ENCODE measurements at places on chromosomes 13 and 19. TPM values are rescaled to one million over a fixed set of nuclear protein-coding genes. Genes with fewer than 3 reads are reported as not detected.

DNA sequence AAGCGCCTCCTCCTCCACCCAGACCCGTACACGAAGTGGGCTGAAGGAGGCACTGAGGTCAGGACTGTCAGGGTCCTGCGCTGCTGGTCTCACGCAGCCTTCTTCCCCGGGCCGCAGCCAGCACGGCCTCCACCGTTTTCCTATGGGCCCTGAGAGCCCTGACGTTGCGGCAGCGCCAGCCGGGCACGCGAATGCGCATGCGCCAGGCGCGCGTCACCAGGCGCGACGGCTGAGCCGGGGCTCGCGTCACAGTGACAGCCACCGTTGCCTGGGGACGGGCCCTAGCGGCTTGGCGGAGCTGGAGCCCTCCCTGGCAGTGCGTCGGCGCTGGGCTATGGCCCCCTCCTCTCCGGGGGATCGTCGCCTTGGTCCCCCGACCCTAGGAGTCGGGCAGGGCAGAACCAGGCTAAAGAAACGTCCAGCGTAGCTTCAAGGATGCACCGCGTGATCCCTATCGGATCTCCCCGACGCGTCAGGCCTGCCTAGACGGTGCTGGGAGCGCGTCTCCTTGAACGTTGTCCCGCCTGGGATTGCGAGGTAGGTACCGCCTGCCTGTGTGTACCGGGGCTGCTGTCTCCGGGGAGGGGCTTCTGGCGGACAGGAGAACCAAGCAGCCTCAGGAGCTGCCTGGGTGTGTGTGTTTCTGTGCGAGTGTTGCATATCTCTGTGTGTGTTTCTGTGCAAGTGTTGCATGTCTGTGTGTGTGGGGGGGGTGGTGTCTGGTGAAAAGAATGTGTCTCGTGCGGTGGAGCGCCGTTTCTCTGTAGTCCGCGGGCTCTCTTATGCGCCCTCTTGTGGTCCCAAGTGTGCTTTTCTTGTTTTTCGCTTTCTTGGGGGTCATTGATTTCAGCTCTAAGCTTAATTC lies 43.2 kb downstream of the ZNF571 start:
- peak; percentile 65 for DNase-seq

GRCh38 chr19:13303381-13304129 lies 153.3 kb downstream of the IER2 start:
- no peak for DNase-seq

DNA sequence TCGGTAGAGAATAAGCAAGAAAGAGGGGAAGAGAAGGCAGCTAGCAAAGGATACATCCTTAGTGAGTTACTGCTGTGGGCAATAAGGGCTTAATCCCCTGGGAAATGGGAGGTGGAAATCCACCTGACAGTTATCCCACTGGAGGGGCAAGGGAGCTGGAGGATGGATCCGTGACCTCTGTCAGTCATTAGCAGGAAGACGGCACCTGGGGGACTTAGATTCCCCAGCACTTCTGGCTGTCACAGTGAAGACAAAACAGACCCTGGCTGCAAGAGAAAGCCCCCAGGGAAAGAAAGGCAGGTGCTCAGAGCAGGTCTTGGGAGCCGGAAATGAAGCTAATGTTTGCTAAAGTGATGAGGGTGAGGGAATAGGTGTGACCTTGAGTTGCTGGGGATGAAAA lies 70.4 kb upstream of the MRI1 start:
- no peak for DNase-seq

GRCh38 chr19:12800466-12800770 lies 1.2 kb downstream of the PRDX2 start:
- DNase-seq: no peak

GRCh38 chr13:33610438-33611120 lies 207.4 kb upstream of the RFC3 start:
- no peak for DNase-seq

DNA sequence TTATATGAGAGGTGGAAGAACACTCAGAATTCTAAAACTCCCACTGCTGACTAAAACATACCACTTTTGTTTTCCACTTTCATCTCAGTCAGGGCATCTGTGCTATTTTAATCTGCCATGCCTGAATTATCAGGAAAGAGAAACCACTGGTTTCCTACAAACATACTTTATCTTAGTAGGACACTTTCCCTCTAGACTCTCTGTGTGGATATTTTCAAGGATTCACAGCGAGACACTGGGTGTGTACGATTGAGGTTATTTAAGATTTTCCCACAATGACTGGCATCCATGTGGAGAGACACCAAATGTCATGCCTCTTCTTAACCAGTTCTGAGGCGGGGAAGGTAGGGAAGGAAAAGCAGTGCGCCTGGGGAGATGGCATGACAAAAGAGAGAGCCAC lies 212.2 kb downstream of the ENOX1 start:
- DNase-seq: no peak

GRCh38 chr13:39874331-39875053 lies 219.0 kb downstream of the COG6 start:
- peak; percentile 12 for DNase-seq

DNA sequence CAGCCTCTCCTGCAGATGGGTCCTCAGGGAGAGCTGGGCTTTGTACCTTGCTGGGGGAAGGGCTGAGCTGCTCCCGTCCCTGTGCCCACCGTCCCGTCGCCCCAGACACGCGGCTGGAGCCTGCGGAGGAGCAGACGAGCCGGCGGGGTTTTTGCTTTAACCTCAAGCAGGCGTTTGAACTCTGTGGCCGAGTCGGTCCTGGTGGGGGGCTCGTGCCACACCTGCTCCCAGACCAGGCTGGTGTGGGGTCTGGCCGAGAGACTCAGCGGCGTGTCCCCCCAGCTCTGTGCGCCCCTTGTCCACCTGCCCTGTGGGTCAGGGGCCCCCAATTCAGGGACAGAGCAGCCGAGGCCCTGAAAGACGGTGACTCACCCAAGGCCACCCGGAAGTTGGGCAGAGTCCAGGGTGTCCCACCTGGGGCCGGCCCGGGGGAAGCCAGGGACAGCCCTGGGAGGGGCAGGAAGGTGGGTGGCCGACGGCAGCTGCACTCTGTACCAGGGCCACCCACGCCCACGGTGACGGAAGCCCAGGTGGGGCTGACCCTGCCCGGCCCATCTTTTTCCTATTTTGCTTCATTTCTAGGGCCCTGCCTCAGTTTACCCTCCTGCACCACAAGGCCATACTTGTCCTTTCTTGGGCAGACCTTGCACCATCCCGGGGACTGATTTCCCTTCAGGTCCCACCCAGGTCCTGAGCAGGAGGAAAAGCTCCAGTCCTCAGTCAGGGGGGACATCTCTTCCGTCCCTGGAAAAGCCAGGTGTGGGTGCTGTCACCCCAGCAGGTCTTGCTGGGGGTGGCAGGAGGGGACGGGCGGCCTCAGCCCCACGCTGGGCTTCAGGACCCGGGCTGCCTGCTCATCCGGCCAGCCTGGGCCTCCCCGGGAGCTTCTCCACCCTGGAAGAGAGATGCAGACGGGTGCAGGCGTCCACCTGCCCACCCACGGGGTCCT lies 5.3 kb downstream of the EFNA2 start:
- no peak for DNase-seq

Gene MATK
- 1.8 TPM for polyA plus RNA-seq

DNA sequence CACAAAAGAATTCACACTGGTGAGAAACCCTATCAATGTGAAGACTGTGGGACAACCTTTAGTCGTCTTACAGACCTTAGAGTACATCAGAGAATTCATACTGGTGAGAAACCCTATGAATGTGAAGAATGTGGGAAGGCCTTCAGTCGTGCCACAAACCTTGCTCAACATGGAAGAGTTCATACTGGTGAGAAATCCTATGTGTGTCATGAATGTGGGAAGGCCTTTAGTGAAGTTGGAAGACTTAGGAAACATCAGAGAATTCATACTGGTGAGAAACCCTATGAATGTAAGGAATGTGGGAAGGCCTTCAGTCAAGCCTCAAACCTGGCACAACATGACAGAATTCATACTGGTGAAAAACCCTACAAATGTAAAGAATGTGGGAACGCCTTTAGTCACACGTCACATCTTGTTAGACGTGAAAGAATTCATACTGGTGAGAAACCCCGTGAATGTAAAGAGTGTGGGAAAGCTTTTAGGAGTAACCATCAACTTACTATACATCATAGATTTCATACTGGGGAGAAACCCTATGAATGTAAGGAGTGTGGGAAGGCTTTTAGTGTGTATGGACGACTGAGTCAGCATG lies 24.0 kb upstream of the ZNF573 start:
- DNase-seq: no peak

DNA sequence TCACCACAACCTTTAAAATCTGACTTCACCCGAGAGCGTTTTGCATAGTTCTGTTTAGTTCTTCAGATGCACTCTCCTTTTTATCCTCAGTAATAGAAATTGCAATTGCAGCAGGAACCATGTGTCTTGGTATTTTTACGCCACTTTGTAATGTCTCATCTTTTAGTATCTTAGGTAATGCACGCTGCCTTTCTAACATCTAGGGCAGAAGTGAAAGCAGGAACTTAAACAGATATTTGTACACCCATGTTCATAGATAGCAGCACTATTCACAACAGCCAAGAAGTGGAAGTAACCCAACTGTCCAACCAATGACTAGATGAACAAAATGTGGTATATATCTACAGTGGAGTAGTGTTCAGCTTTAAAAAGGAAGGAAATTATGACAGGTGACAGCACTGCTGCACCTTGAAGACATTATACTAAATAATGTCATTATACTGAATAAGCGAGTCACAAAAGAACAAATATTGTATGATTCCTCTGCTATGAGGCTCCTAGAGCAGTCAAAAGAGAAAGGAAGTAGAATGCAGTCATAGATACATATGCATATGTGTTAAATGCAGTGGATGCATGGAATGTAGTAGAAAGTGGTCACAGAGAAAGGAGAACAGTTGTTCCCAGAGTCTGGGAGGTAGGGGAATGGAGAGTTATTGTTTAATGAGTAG lies 105.9 kb upstream of the GJB6 start:
- DNase-seq: no peak

DNA sequence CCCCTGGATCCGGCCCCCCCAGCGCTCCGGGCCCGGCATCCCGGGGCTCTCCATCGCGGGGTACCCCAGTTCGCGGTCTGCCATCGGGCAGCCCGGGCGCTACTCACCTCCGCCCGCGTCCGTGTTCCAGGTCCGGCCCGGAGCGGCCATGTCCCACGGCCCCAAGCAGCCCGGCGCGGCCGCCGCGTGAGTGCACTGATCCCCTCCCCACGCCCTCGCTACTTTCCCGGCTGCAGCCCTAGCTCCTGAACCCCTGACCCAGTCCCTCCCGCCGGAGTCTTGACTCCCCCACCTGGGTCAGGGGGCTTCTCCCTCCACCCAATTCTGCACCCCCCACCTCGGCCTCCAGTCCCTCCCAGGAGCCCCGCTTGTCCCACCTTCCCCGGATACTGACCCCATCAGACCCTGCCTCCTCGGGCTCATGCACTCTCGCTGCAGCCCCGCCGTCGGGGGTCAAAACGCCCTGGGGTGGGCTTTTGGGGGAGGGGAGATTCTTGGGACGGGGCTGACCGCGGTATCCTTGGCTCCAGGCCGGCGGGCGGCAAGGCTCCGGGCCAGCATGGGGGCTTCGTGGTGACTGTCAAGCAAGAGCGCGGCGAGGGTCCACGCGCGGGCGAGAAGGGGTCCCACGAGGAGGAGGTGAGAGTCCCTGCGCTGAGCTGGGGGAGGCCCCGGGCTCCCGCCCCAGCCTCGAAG lies 566 bp downstream of the HMG20B start:
- DNase-seq: no peak

Gene SLC5A5
- 0.04 TPM for polyA plus RNA-seq

Gene PGLYRP1
- polyA plus RNA-seq: 0.22 TPM

DNA sequence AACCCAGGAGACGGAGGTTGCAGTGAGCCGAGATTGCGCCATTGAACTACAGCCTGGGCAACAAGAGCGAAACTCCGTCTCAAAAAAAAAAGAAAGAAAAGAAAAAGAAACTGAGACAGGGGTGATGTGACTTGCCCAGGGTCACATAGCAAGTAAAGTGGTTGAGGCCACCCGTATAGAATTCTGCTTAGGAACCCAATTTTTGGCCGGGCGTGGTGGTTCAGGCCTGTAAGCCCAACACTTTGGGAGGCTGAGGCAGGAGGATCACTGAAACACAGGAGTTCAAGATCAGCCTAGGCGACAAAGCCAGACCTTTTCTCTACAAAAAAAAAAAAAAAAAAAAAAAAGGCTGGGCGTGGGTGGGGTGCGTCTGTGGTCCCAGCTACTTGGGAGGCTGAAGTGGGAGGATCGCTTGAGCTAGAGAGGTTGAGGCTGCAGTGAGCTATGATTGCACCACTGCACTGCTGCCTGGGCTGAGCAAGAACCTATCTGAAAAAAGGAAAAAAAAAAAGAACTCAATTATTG lies 1.3 kb downstream of the SNRPA start:
- DNase-seq: no peak

- DNase-seq: peak; percentile 56
These were observed 5.0 kb downstream of the FFAR1 start for GRCh38 chr19:35352448-35353304.

DNA sequence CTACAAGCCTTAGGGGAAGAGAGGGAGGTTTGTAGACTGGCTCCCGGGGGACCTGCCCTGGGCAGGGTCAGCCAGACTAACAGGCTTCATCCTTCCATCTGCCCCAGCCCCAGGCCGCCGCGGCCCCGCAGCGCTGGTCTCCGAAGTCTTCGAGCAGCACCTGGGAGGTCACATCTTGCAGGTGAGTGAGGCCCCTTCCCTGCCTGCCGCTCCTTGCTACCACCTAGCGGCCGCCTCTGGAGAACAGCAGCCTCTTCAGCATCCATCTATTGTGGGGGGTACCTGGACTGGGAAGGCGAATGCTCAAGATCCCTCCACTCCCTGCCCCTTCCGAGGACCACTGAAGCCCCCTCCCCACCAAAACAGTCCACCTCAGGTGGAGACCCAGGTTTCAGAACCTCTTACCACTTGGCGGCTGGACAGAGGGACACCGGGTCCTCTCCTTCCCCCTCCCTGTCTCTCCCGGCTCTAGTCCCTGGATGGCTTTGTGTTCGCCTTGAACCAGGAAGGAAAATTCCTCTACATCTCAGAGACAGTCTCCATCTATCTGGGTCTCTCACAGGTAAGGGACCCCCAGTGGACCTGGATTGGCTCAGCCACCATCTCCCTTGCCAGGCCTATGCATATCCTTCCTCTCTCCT lies 12.7 kb downstream of the NPAS1 start:
- DNase-seq: no peak

Gene KLK15
- not detected for polyA plus RNA-seq

DNA sequence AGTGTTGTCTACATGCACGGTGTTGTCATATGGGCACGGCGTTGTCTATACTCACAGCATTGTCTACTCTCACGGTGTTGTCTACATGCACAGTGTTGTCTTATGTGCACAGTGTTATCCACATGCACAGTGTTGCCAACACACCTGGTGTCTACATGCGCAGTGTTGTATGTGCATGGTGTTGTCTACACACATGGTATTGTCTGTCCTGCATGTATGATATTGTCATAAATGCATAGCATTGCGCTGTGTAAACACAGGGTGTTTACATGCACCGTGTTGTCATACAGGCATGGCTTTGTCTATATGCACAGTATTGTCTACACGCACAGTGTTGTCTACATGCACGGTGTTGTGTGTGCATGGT lies 6.8 kb downstream of the ADPRHL1 start:
- no peak for DNase-seq

Gene ZNF578
- 6.0 TPM for polyA plus RNA-seq

DNA sequence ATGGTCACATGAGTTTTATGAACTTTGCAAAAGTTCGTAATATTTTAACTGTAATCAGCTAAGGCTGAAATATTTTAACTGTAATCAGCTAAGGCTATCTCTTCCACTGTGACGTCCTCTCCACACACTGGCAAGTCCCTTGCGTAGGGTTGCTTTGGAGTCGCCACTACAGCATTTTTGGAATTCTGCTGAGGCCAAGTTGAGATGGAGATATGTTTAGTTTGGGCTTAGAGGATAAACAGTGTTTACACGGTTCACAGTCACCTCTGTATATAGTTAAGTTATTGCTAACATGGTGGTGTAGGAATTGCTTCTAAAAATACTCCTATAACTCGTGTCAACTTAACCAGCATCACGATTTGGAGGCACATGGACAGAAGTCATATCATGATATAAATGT lies 143.6 kb upstream of the SERP2 start:
- no peak for DNase-seq
